ENCODE measurements at places on chromosomes 7 and 10.

DNA sequence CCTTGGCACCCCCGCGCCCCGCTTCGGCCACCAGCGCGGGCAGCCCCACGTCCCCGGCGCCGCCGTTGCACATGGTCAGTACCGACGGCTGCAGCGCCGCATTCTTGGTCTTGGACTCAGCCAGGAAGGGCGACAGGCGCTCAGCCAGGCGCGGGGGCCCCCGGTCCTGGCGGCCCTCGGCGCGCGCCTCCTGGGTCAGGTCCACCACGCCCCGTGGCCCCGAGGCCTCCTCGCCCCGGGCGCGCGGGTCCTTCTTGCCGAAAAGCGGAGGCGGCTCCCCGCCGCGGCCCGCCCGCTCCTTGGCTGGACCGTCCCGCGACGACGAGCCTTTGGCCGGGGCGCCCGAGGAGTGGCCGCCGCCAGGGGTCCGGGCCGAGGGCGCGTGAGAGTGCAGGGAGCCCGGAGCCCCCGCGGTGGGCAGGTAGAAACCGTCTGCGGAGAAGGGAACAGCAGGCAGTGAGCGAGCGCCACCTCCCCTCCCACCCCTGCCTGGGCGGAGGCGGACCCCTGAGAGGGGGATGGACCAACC, 34.7 kb downstream of the TNRC18 start:
- DNase-seq = no peak

DNA sequence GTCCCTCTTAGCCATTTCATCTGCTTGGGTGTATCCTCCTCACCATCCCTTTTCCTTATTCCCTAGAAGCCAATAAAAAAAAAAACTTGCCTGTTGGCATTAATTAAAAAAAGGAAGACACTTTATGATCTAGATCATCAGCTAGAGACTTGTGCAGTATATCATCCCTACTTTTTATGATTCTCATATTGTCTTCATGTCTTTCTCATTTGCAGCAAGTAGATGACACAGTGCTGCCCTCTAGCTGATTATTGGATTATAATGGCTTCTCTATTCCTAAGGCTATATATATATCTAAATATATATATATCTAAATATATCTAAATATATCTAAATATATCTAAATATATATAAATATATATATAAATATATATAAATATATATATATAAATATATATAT, 272.4 kb upstream of the LRGUK start:
- DNase-seq = no peak

DNA sequence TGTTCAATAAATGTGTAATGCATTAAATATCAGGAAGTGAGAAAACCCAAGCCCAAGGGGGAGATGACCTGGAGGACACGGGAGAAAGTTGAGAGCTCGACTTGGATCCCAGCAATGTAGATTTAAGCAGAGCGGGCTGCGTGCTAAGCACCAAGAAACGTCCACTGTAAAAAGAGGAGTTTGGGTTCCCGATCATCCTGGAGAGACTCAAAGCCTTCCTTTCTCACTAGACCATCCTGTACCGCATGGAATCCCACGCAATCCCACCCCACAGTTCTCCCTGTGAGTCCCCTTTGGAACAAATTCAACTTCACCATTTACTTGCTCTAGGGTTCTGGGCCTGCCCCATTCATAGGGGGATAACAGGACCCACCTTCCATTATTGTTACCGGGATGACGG, 2.4 kb downstream of the TRPV6 start:
- no peak for DNase-seq

- DNase-seq = no peak
Measured at GRCh38 chr7:151454305-151454704, 14.4 kb upstream of the CRYGN start.

DNA sequence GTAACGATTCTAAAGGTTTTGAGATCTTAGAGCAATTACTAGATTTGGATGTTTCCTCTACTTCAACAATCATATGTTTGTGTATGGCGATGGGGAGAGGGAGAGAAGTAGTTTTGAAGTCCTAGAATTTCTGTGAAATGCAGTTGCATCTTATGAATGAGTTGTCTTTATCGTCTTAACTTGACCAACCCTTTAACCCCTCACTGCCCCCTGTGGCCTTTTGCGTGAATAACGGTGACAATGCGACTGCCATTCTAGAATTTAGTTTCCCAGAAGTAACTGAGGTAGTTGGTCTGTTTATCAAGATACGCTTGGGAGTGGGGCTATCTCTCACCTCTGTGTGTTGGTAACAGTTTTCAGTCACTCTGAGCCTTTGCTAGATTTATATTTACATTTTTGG, 204.6 kb downstream of the HDAC9 start:
- DNase-seq = peak; percentile 7

DNA sequence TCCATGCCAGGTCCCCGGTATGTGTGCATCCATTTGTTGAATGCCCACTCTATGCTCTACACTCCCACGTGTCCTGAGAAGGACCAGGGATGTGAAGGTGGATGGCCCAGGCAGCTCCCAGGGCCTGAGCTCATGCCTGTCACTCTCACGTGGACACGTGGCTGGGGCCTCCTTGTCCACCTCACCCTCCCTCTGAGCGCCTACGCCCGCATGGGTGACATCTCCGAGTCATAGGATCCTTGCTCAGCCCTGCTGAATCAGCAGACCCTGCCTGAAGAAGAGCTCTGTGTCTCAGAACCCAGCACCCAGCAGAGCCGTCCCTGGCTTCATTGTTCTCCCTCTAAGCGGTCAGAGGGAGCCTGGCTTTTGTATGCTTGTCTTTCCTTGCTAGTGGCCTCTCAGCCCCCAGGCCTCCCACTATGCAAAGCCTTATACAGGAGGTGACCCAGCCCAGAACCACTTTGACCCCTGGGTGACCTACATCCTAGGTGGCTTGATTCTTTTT, 107.9 kb upstream of the PPIF start:
- DNase-seq = no peak

GRCh38 chr7:157018997-157019608, 8.6 kb upstream of the MNX1 start:
- DNase-seq = no peak

DNA sequence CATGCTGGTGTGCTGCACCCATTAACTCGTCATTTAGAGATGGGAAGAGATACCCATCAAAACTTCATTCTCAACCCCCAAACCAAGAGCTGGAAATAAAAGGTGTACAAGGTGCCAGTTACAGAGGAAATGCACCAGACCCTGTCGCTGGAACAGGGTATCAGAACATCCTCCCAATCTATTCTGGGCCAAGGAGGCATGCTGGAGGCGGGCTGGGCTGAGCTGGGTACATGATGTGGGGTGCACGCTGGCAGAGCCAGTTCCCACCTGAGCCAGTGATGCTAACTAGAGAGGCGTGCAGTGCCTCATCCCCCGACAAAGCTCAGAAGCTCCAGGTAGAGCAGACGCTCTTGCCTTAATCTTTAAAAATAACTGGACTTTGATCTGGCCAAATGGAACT, 70.1 kb downstream of the NPSR1 start:
- no peak for DNase-seq

GRCh38 chr7:157840914-157841772, 504.3 kb downstream of the DNAJB6 start:
- no peak for DNase-seq

- peak; percentile 54 for DNase-seq
Measured at GRCh38 chr7:8418629-8419245, 14.7 kb upstream of the NXPH1 start.

DNA sequence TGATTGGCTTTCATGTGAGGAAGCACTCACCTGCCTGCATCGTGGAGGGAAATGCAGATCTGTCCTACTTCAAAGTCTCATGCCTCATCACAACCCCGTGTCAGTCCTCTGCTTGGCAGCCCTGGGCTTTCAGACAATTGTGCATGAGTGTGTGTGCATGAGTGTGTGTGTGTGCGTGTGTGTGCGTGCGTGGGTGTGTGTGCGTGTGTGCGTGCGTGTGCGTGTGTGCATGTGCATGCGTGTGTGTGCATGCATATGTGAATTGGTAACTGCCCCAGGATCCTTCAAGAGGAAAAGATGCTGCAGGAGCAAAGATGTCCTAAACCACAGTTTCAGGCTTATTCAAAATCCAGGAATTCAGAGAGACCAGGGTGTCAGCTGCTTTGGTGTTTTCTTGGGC, 71.3 kb downstream of the LANCL2 start:
- no peak for DNase-seq

GRCh38 chr7:143511593-143512047, 33.9 kb downstream of the TAS2R41 start:
- no peak for DNase-seq

- peak; percentile 68 for DNase-seq
Measured at GRCh38 chr10:112137154-112137987, 46.2 kb downstream of the GPAM start.

GRCh38 chr7:142420554-142421362, 162.9 kb upstream of the PRSS58 start:
- peak; percentile 55 for DNase-seq

DNA sequence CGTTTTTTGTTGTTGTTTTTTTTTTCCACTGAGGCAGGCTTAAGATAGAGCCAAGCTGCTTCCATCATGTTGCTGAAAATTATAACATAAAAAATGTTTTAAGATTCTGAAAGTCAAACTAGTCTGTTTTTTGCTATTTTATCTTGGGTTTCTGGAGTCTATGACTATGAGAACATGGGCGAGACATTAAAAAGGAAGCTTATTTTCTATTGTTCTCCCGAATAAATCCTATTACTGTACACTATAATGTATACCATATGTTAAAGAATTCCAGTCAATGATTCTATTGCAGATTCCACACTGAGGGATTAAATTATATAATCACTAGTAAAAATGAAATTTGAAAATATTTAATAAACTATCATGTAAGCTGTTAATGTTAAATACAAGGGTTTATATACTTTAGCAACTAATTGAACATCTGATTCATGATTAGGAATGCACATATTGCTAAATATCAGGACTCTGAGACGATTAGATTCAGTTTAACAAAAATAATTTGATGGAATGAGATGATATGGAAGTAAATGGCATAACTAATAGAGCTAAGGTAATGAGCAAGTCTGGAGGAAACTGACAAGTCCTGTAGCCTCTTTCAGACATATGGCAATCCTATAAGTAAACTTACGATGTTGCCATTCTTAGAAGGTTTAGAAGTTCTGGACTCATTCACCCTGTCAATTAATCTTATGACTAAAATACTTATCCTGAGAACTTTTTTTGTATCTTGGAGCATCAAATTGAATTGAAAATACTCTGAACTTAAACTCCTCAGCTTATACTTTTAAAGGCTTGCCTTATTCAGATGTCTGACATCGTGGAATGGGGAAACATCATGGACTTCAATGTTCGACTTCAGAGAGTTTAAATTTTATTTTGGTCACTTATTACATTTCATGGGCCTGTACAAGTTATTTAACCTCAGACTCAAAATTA, 294.8 kb upstream of the DGKB start:
- no peak for DNase-seq

DNA sequence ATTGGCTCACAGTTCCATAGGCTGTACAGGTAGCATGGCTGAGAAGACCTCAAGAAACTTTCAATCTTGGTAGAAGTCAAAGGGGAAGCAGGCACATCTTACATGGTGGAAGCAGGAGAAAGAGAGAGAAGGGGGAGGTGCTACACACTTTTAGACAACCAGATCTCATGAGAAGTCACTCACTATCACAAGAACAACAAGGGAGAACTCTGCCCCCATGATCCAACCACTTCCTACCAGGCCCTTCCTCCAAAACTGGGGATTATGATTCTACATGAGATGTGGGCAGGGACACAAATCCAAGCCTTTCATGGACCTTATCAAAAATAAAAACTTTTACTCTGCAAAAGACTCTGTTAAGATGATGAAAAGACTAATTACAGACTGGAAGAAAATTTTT, 183.2 kb upstream of the TRIM24 start:
- no peak for DNase-seq

DNA sequence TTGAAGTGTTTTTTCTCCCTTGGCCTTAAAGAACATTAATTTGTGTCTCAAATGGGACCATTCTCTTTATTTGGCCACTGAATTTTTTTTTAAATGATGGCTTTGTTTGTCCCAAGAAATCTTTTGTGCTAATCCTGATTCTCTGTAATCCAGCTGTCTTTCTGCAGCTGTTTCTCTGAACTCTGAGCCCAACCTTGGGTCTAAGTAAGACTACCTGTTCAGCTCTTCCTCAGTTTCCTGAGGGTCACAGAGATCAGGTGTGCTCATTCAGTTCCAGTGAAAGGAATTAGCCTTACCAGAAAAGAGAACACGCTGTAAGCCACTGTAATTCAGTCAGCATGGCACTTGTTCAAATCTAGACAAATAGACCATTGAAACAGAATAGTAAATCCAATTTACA, 94.2 kb downstream of the ANKIB1 start:
- DNase-seq = no peak

GRCh38 chr10:68636335-68636734, 76.2 kb downstream of the TET1 start:
- no peak for DNase-seq

GRCh38 chr10:78935697-78936407, 132.9 kb upstream of the ZMIZ1 start:
- no peak for DNase-seq

- no peak for DNase-seq
Measured at GRCh38 chr10:101400585-101400984, 46.6 kb downstream of the BTRC start.

- DNase-seq = no peak
Measured at GRCh38 chr7:43405948-43406347, 177.0 kb upstream of the STK17A start.

- no peak for DNase-seq
Measured at GRCh38 chr7:36736899-36737211, 12.6 kb upstream of the AOAH start.

- DNase-seq = peak; percentile 54
Measured at GRCh38 chr7:51430480-51431086, 114.0 kb upstream of the COBL start.

DNA sequence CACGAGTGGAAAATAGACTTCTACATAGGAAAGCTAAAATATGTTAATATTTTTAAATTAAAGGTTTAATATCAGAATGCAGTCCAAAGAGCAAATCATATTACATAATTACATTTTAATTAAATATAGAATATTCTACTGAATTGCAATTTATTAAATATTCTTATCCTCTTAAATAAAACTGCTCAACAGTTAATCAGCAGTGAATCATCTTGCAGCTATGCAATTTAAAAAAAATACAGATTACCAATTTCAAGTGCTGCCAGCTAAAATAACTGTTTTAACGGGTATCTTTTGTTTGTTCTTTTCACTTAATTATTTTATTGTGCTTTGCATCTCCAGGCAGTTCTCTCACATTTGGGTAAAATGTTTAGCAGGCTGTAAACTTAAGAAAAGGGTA, 82.2 kb downstream of the ZNRF2 start:
- DNase-seq = no peak

DNA sequence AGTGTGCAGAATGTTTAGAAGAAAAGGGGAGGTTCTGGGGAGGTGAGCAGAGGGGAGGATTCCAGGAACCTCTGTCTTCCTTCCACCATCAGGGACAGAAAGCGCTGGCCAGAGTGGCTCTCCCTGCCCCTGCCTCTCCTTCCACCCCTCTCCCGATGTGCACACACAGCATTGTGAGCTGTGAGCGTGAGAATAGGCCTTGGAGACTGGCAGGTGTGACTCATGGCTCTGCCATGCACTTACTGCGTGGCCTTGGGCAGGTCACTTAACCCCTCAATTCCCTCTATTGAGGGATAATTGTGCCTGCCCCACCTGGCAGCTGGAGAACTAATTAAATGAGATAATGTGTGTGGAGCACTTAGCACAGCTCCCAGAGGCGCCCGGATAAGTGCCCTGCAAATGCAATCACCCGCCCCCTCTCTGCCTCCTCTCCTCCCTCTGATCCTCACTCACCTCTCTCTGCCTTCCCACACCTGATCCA, 115.4 kb downstream of the ZMIZ1 start:
- no peak for DNase-seq

GRCh38 chr10:113180401-113181154, 230.5 kb downstream of the TCF7L2 start:
- DNase-seq = no peak

Data from DND-41 (cell line).